ENCODE measurements at places on chromosomes 12 and 14. TPM values are rescaled to one million over a fixed set of nuclear protein-coding genes. Genes with fewer than 3 reads are reported as not detected.

The ERBB3 gene
- 0.88 TPM for total RNA-seq

- DNase-seq, result no peak
Measured at GRCh38 chr12:42691991-42692557, 102.5 kb upstream of the PRICKLE1 start.

DNA sequence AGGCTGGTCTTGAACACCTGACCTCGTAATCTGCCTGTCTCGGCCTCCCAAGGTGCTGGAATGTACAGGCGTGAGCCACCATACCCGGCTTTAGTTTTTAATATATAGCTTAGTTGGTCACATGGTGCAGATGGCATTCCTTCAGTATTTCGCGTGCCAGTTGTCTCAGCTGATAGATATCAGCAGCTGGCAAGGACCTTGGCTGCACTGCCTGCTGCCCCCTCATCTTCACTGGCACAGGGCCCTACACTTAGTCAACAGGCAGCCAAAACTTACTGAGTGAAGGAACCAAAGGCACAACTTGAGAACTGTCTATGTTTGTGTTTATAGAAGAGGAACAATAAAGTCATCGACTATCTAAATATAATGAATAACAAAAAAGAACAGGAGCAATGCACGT, 31.0 kb downstream of the EID3 start:
- no peak for DNase-seq

DNA sequence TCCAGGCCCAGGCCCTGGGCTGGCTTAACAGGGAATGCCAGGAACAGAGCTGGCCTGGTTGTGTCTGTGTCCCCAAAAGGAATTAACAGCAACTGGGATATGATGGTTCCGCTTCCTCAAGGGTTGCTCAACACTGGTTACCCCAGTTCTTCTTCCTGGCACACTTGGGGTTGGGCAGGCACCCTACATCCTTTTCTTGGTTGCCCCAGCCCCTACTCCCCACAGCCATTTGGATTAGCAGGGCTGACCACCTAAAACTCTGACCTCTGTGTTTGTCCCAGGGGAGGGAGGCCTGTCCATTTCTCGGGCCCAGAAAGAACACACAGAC, 30.8 kb downstream of the NCKAP5L start:
- no peak for DNase-seq

The MYH6 gene
- not detected for total RNA-seq

The IRAK3 gene
- 19.2 TPM for total RNA-seq

GRCh38 chr12:63005382-63005781, 70.4 kb upstream of the PPM1H start:
- no peak for DNase-seq

The BATF gene
- total RNA-seq, result 3.2 TPM

DNA sequence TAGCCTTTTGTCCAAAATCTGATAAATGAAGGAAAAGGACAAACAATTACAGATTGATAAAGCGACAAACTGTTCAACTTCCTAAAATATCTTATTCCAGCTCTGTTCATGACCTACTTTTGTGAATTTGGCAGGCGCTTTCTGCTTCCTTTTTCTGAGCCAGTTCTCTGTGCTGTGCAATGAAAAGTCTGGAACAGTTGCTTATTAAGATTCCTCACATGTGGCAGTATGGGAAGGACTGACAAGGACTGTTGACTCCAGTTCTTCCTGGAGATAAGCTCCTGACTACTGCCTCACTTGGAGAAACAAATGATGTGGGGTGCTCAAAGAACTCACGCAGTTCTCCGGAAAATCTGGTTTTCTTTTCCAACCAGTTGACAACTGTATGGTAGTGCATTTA, 58.3 kb upstream of the ANP32D start:
- no peak for DNase-seq

The CFAP54 gene
- 13.1 TPM for total RNA-seq

DNA sequence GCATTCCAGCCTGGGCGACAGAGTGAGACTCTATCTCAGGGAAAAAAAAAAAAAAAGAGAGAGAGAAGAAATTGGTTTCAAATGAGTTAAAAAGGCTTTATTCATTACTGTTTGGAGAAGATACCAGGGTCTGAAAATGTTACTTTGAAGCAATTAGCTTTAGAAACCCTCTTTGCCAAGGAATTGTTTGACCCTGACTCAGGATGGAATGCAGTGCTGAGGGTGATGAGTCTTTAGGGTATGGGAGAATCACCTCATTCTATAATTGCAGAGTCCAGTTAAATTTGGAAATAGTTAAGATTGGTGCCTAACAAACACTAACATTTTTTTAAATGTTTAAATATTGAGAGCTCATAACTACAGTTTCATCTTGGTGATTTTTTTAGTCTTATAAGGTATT, 13.3 kb downstream of the RAP1B start:
- DNase-seq, result no peak

The LBHD2 gene
- not detected for total RNA-seq

The TBC1D30 gene
- total RNA-seq, result 19.6 TPM

- peak; percentile 31 for DNase-seq
Measured at GRCh38 chr12:26699237-26699636, 133.8 kb downstream of the ITPR2 start.

The TAS2R42 gene
- not detected for total RNA-seq

The FAM222A gene
- total RNA-seq, result 0.17 TPM
